Adrenal gland (tissue), 19 donors: ENCODE measurements at places on chromosomes 2 and 18. TPM values are rescaled to one million over a fixed set of nuclear protein-coding genes. Genes with fewer than 3 reads are reported as not detected.

- no peaks in the 10 kb centered on the region for H3K4me1 ChIP-seq
- DNase-seq: no peak
- H3K4me3 ChIP-seq: no peak overlapping the region
- no peaks in the 10 kb centered on the region for H3K36me3 ChIP-seq
Observed at GRCh38 chr2:96665083-96665569, 22.6 kb downstream of the FER1L5 start.

- no peaks in the 10 kb centered on the region for H3K36me3 ChIP-seq
- H3K4me3 ChIP-seq: no peak overlapping the region
- no peaks in the 10 kb centered on the region for H3K4me1 ChIP-seq
- no peaks in the 10 kb centered on the region for H3K27me3 ChIP-seq
Observed at GRCh38 chr2:44119878-44120277, 48.8 kb upstream of the PPM1B start.

DNA sequence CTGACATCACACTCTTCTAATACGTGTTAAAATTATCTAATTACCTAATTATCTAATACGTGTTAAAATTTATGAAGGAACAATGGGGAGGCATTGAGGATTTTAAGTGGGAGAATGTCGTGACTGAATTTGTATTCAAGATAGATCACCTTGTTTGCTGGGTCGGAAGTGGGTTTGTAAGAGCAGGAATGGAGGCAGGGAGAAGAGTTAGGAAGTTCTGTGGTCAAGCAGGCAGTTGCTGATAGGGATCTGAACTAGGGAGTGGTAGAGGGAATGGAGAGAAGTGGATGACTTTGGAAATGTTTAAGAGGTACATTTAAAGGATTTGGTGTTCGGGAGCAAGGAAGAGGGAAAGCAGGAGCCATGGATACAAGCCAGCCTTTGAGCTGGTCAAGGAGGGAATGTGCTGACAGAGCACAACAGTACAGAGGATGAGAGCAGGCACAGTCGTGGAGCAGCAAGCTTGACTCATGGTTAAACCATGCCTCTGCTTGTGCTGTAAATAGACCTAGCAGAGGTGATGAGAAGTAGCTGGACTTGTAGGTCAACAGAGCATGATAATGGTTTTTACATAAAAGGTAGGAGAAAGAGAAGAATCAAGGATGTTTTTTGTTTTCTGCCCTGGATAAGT, 16.2 kb downstream of the IL18RAP start:
- H3K4me3 ChIP-seq: no peak overlapping the region
- H3K27ac ChIP-seq: no peak overlapping the region
- no peaks in the 10 kb centered on the region for H3K36me3 ChIP-seq
- H3K4me1 ChIP-seq: no peaks in the 10 kb centered on the region
- DNase-seq: no peak

DNA sequence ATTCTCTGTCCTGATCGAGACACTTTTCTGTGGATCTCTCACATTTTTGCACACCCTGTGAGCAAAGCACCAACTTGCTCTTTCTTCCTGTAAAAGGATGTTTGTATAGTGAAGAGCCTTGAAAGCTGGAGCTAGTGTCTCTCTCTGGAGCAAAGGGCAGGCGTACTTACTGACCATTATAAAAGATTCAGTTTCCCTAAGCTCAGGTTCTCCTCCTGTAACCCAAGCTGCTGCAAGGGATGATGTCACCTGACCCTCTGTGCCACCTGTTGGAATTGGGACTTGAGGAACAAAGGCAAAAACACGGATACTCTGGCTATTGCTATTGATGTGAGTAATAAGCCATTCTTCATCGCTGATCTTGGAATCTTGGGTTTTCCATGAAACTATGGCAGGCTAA, 52.6 kb upstream of the NEMP2 start:
- no peaks in the 10 kb centered on the region for H3K27me3 ChIP-seq
- no peaks in the 10 kb centered on the region for H3K4me1 ChIP-seq
- no peak overlapping the region for H3K4me3 ChIP-seq
- DNase-seq: no peak
- no peak overlapping the region for H3K27ac ChIP-seq
- no peaks in the 10 kb centered on the region for H3K36me3 ChIP-seq

DNA sequence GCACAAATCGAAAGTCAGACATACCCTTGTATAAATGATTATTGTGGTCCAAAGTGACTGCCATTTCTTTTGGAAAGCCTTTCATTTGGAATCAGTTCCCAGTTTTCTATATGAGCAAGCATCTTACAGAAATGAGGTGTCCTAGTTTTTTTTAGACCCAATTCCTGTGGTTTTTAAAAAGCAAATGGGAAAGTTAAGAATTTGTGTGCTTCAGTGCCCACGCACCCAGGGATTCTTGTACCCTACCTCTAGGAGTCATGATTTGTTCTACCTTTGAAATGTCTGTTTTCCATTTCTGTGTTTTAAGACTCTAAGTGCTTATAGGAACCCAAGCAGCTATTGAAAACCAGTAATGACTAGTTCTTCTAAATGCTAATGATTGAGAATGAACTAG, 218.1 kb downstream of the CAMKMT start:
- H3K27ac ChIP-seq: no peak overlapping the region
- no peaks in the 10 kb centered on the region for H3K27me3 ChIP-seq
- no peaks in the 10 kb centered on the region for H3K36me3 ChIP-seq

GRCh38 chr2:26074676-26075075, 40.8 kb downstream of the RAB10 start:
- no peak overlapping the region for H3K4me3 ChIP-seq
- no peak for DNase-seq
- no peaks in the 10 kb centered on the region for H3K36me3 ChIP-seq
- H3K27me3 ChIP-seq: no peaks in the 10 kb centered on the region
- peaks cover 64% of the 10 kb centered on the region for H3K4me1 ChIP-seq
- H3K27ac ChIP-seq: no peak overlapping the region

TUBA3E gene
- total RNA-seq: not detected

MAP3K19 gene
- not detected for total RNA-seq

UGT1A10 gene
- not detected for total RNA-seq

DLX1 gene
- total RNA-seq: 0.11 TPM
